H9 (cell line): ENCODE measurements at places on chromosomes 1 and 21. TPM values are rescaled to one million over a fixed set of nuclear protein-coding genes. Genes with fewer than 3 reads are reported as not detected.

CD1D gene
- total RNA-seq = 0.98 and 1.3 TPM in 2 replicates

DNA sequence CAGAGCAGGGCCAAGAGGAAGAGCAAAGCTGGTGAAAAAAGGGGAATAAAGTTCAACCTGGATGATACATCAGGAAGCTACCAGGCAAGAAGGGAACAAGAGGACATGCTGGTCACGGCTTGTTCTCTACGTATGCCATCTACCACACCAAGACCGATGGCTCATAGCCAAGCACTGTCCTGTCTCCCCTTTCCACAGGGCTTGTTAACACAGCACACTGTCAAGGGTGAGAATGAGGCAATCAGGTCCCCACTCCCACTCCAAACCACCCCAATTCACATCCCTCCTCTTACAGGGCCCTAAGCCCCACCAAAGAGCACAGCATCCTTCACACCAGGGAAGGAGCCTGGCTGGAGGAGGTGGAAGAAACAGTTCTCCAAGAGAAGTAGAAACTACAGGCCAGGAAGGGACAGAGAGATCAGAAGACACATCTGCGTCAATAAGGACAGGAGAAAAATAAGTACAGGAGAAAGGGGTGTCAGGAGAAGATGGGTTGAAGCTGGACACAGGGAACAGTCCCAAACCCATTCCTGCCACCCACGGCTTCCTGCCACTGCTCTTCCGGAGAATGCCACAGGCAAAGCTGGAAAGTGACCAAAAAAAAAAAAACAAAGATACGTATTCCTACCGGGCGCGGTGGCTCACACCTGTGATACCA, 923 bp upstream of the SHC1 start:
- peak overlapping the region; percentile 96 for H3K4me3 ChIP-seq
- no peaks in the 10 kb centered on the region for H3K27me3 ChIP-seq
- H3K4me1 ChIP-seq = peaks cover 4% of the 10 kb centered on the region; the same call in 1 of the 2 replicates
- H3K27ac ChIP-seq = peak overlapping the region; percentile 97

ASB17 gene
- not detected in 2 replicates for total RNA-seq

DNA sequence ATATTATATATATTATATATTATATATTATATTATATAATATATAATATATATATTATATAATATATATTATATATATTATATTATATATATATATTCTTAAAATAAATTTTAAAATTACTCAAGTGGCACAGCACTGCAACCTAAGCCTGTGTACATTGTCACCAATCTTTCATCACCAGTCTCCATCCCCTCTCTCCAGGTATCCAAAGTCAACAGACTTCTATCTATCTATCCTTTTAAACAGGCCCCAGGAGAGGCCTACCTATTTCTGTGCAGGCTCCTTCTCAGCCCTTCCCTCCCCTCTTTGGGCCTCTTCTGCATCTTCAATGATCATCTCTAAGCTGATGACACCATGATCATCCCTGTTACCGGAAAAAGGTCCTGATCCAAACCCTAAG, 111.7 kb downstream of the RHOU start:
- H3K27me3 ChIP-seq = no peaks in the 10 kb centered on the region
- H3K4me3 ChIP-seq = no peak overlapping the region; the same call in 2 of the 3 replicates
- peaks cover 7% of the 10 kb centered on the region; the same call in 1 of the 2 replicates for H3K4me1 ChIP-seq
- no peak overlapping the region for H3K27ac ChIP-seq

DNA sequence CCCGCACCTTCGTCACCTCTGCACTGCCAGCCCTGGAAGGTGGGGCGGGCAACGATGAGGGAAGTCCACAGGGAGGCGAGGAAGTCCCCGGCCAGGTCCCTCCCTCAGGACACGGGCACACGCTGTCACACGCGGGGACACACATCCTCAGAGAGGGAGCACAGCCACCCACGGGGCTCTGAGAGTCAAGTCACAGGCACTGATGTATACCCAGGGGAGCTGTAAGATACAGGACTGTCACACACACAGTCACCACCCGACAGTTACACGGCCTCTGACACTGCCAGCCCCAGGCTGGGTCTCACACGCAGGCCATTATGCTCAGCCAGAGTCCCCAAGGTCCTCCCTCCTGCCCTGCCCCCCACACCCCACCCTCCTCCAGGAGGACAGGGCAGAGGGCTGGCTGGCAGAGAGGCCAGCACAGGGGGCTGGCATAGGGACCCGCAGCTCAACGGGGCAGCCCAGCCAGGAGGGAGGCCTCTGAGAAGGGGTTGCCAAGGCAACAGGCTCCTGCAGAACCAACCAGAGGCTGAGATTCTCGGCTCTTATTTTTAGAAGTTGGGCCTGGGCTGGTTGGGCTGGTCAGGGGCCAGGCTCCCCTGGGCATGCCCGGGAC, 17.7 kb upstream of the ADGRB2 start:
- H3K36me3 ChIP-seq = no peaks in the 10 kb centered on the region
- no peak overlapping the region for H3K27ac ChIP-seq
- peaks cover 8% of the 10 kb centered on the region; the same call in 1 of the 2 replicates for H3K4me1 ChIP-seq
- H3K4me3 ChIP-seq = no peak overlapping the region
- H3K27me3 ChIP-seq = no peaks in the 10 kb centered on the region

- no peak overlapping the region for H3K4me3 ChIP-seq
- no peak for DNase-seq
- H3K27me3 ChIP-seq = no peaks in the 10 kb centered on the region
- H3K36me3 ChIP-seq = no peaks in the 10 kb centered on the region
- no peaks in the 10 kb centered on the region for H3K4me1 ChIP-seq
- H3K27ac ChIP-seq = no peak overlapping the region
These were observed 3.5 kb downstream of the OSCP1 start for GRCh38 chr1:36446746-36447145.

IL20 gene
- total RNA-seq = not detected in 2 replicates

GRCh38 chr1:1371746-1372711, 3.0 kb downstream of the AURKAIP1 start:
- no peaks in the 10 kb centered on the region; the same call in 1 of the 2 replicates for H3K4me1 ChIP-seq
- H3K4me3 ChIP-seq = peak overlapping the region; percentile 88; the same call in 2 of the 3 replicates
- H3K36me3 ChIP-seq = peaks cover 12% of the 10 kb centered on the region
- no peak overlapping the region for H3K27ac ChIP-seq
- no peaks in the 10 kb centered on the region for H3K27me3 ChIP-seq
